ENCODE measurements at places on chromosomes 7 and 10.

GRCh38 chr7:33590916-33591315 is 314.4 kb upstream of the BMPER start:
- H3K27me3 ChIP-seq, result no peaks in the 10 kb centered on the region
- no peak for DNase-seq
- no peaks in the 10 kb centered on the region for H3K36me3 ChIP-seq

DNA sequence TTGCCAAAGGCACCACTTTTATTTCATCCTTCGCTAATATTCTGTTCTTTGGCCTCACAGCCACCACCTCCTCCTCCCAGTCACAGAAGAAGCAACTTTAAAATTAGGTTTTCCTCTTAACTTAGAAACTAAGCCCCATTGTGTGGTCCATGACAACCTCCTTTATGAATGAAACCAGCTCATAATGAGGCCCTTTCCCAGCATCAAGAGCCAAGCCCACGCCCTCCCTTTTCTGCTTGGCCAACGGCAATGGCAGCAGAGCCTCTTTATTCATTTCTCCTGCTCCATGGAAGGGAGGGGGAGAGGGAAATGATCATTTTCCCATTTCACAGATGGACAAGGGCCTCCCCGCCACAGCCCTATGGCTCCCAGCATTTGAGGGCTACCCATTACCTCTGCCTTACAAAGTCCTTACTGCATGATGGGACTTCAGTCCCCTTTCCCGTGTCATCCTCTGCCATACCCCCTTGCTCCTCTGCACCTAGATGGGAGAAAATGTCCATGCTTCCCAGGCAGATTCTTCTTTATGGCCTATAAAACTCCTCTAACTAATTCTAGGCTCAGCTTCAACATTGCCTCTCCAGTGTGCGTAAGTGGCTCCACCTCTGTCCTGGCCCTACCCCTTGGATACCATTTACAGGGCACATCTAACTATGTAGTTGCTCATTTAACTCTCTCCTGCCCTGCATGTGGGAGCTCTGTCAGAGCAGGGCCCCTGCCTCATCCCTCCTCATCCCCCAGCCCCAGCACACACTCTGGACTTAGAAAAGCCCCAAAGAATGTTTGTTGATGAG is 475.5 kb downstream of the RPS24 start:
- peaks cover 5% of the 10 kb centered on the region for H3K4me1 ChIP-seq
- peaks cover 19% of the 10 kb centered on the region for H3K27me3 ChIP-seq
- no peak overlapping the region for H3K4me3 ChIP-seq

DNA sequence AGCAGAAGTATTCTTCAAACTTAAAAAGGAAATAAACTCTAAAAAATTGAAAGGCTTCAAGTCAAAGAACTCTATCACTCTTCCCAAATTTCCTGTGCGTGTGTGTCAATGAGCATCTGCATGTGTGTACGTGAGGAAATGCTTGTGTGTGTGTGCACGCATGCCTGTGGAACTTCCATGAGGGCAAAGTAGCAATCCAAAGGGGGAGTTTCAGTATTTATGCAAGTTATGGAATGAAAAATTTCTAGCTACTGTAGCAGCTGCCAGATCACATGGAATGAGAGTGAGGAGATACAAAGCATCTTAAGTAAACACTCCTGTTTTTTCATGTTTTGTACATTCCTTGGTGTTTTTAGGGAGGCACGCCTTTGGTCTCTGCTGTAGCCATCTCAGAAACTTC is 152.6 kb downstream of the RAPGEF5 start:
- peak overlapping the region; percentile 54 for H3K27ac ChIP-seq
- DNase-seq, result no peak
- H3K4me3 ChIP-seq, result no peak overlapping the region

DNA sequence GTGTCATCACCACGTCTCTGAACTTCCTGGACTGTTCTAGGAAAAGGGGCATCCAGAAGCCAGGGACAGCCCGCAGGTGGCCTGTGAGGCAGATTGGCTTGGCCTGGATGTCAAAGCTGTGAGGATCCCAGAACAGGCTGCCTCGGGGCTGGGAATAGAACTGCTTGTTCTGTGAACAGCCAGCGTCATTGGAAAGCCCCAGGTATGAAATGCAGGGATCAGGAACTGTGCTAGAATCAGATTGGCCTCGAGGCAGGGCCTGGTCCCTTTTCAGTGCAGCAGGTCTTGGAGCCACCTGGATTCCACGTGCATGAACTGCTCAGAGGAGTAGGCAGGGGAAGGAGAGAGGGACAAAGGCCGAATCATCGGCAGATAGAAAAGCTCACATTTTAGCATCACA is 44.6 kb downstream of the FAM20C start:
- DNase-seq, result no peak
- H3K27me3 ChIP-seq, result no peaks in the 10 kb centered on the region
- H3K4me1 ChIP-seq, result no peaks in the 10 kb centered on the region
- no peaks in the 10 kb centered on the region for H3K36me3 ChIP-seq
- H3K27ac ChIP-seq, result no peak overlapping the region

GRCh38 chr7:132348341-132348740 is 227.9 kb downstream of the PLXNA4 start:
- no peaks in the 10 kb centered on the region for H3K36me3 ChIP-seq
- no peak overlapping the region for H3K4me3 ChIP-seq
- peaks cover 46% of the 10 kb centered on the region for H3K27me3 ChIP-seq
- no peak overlapping the region for H3K27ac ChIP-seq
- no peaks in the 10 kb centered on the region for H3K4me1 ChIP-seq
